ENCODE measurements at places on chromosomes 16 and 17. TPM values are rescaled to one million over a fixed set of nuclear protein-coding genes. Genes with fewer than 3 reads are reported as not detected.

DNA sequence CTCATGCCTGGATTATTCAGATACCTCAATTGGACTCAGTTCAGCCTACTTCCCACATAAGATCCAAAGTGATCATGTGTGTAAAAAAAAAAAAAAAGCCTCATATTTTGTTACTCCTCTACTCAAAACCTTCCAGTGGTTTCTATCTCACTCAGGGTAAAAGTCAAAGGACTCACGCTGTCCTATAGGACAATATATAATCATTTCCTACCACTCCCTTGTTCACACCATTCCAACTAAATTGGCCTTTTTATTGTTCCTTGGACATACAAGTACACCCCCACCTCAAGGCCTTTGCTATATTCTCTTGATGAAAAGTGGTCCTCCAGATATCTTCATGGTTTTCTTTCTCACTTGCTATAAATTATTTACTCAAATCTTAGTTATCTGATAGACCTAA is 99.2 kb downstream of the USP32 start:
- no peak for DNase-seq

- DNase-seq, result no peak
Observed at GRCh38 chr16:69273009-69273408, 38.1 kb upstream of the VPS4A start.

DNA sequence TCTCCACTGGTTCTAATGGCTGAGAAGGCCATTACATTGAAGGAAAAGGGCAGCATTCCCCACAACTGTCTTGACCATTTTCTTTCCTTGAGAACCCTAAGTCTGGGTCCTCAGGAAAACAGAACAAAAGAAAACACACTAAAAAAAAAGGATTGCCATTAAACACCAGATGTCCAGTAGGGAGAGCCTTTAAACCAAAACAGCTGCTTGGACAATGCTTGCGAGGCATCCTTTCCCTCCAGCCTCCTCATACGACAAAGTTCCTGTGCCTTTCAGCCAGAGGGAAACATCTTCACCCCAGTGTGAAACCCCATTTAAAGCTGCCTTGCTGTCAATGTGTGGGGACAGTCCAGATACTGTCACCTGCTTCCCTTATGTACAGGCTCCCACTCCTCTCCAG is 74.3 kb downstream of the MMD start:
- no peak for DNase-seq

CLEC16A gene
- total RNA-seq, result 22.8 TPM

ABCC6 gene
- 0.47 TPM for total RNA-seq

DNA sequence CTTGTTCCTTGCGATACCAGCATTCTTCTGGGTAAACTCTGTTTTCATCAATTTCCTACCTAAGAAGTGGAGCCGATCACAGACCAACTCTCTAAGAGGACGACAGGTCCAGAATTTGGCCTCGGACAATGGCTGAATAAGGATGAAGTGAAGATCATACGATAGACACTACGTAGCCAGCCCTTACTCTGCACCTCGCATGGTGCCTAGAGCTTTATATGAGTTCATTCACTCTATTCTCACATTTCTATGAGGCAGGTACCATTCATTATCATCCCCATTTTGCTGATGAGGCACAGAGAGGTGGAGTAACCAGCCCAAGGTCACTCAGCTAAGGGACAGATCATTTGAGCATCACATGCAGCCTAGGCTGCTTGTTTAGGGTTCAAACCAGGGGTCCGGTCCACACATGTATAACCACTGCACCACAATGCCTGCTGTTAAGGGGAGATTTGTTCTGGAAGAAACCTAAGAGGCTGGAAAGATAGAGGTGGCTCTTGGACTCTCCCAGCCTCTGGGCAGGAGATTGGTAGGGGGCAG is 78.6 kb downstream of the MYH11 start:
- DNase-seq, result no peak

GRCh38 chr17:75614006-75614405 is 19.2 kb upstream of the SMIM5 start:
- no peak for DNase-seq

Data from dermis blood vessel endothelial cell (primary cell).